SW 1271 (cell line): ENCODE measurements at places on chromosomes 3 and 15.

- no peak for DNase-seq
Observed at GRCh38 chr3:128178782-128179483, 25.7 kb downstream of the EEFSEC start.

- DNase-seq, result no peak
Observed at GRCh38 chr3:22315925-22316324, 564.9 kb upstream of the ZNF385D start.

- no peak for DNase-seq
Observed at GRCh38 chr3:49120096-49120437, 556 bp downstream of the USP19 start.

- no peak for DNase-seq
Observed at GRCh38 chr3:155587581-155587980, 157.3 kb downstream of the PLCH1 start.

- DNase-seq, result peak; percentile 89
Observed at GRCh38 chr3:39146611-39147591, 6.5 kb downstream of the CSRNP1 start.

DNA sequence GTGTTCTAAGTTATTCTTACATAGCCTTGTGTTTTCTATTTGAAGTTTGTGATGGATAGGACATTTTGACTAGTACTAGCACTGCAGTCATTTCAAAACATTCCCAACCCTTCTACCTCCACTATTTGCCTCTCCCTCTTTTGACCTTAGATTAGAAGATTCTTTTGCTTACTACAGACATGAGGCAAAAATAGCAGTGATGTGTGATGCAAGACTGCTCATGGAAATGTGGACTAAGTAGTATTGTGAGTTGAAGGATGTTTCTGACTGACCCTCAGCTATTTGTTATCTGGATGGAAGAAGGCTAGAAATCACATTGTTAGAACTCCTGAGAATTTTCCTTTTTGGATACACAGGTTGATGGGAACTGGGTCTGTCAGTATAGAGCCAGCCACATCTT is 45.9 kb downstream of the ATP2C1 start:
- DNase-seq, result no peak
